ENCODE measurements at places on chromosomes 7 and 10.

GRCh38 chr10:34164029-34164428, 651.1 kb downstream of the PARD3 start:
- DNase-seq, result no peak

- no peak for DNase-seq
Observed at GRCh38 chr10:112278871-112279270, 4.3 kb upstream of the TECTB start.

- DNase-seq, result no peak
Observed at GRCh38 chr7:137578541-137578940, 235.0 kb upstream of the PTN start.

GRCh38 chr7:136389933-136390332, 412.8 kb upstream of the MTPN start:
- peak; percentile 58 for DNase-seq

GRCh38 chr7:129667116-129667515, 55.6 kb downstream of the NRF1 start:
- DNase-seq, result no peak

DNA sequence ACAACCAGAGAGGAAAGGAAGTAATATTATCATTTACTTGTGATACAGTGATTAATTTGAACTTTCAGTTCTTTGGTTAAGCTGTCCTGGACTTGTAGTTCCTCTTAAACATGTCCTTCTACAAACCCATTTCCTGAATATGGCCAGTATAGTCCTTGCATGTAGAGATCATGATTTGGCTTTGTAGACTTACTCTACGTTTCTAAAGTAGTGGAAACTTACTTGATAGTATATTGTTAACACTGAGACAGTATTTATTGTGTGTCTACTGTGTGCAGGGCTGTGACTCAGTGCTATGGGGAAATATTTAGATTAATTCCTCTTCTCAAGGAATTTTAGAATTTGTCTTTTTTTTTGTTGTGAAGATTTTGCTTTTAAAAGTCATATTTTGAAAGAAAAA, 109.5 kb downstream of the NRF1 start:
- DNase-seq, result no peak

- peak; percentile 61 for DNase-seq
Observed at GRCh38 chr7:105454095-105454747, 65.5 kb upstream of the SRPK2 start.

GRCh38 chr10:91313796-91314485, 93.5 kb downstream of the PCGF5 start:
- DNase-seq, result peak; percentile 29

GRCh38 chr7:37377231-37377630, 71.4 kb downstream of the ELMO1 start:
- no peak for DNase-seq

DNA sequence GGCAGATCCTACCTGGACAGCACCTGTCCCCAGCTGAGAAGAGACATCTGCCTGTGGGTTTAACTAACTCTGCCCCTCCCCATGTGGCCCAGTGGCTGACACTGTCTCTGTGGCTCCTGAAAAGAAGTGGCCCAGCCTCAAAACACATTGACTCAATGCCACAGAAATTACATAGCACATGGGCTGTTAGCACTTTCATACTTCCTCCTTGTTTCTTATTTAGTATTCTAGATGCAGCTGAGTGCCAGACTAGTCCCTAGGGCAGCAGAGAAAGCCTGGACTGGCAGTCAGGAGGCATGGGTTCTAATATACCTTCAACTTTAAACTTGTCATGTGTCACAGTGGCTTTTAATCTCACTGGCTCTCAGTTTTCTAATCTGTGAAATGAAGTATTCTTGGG, 171.0 kb downstream of the TRIL start:
- no peak for DNase-seq

DNA sequence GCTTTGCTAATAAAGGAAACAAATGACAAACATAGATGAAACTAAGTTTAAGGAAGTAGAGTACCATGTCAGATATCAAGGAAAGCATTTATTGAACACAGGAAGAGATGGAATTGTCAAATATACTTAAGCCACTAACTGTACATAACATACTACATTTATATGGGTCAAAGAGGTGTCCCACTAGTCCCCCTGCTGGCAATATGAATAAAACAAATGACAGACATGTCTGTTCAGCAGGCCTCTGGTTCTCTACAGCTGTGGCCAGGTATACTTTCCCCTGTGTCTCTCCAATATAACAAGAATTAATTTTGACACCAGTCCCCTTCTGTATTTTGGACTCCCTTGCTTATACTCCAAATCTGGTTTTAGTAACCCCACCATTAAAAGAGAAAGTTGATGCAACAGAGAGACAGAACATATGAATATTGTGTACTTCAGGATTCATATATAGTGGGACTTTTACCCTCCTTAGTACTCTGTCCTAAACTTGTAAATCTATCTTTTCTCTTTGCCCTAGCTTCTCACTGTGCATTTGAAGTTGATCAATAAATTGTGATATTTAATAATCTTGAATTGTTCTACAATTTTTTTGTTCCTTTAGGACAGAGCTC, 42.9 kb downstream of the CD36 start:
- DNase-seq, result peak; percentile 48

All from A673 (cell line).